Peyer's patch (tissue), 4 donors: ENCODE measurements at places on chromosomes 1 and 21. TPM values are rescaled to one million over a fixed set of nuclear protein-coding genes. Genes with fewer than 3 reads are reported as not detected.

DNA sequence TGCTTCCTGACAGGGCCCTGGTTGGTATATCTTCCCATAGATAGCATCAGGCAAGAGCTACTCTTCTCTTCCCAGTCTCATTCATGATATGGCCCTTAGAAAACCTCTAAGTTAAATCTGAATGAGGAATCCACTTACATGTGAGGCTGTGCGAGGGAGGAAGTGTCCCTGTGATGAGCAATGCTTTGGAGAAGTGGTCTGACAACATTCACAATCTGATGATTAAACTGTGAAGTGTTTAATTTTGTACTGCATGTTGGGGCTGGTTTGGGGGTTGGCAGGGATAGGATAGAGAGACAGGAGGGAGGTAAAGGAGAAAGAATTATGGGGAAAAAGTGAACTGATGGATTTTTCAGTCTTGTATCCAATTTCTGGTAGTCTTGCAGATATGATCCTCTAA lies 421.2 kb upstream of the DAB1 start:
- no peaks in the 10 kb centered on the region for H3K27me3 ChIP-seq
- no peaks in the 10 kb centered on the region for H3K4me1 ChIP-seq
- no peak overlapping the region for H3K27ac ChIP-seq

CD84 gene
- total RNA-seq, result 5.6 TPM

GRCh38 chr1:38076038-38076437 lies 29.4 kb upstream of the POU3F1 start:
- DNase-seq, result no peak
- H3K36me3 ChIP-seq, result no peaks in the 10 kb centered on the region
- no peaks in the 10 kb centered on the region for H3K4me1 ChIP-seq
- H3K27me3 ChIP-seq, result no peaks in the 10 kb centered on the region
- no peak overlapping the region for H3K27ac ChIP-seq

- H3K27ac ChIP-seq, result no peak overlapping the region
- no peaks in the 10 kb centered on the region for H3K4me1 ChIP-seq
- H3K36me3 ChIP-seq, result no peaks in the 10 kb centered on the region
- no peak for DNase-seq
- H3K4me3 ChIP-seq, result no peak overlapping the region
These were observed 43.6 kb upstream of the GUCA2B start for GRCh38 chr1:42109600-42109999.

- peak; percentile 55 for DNase-seq
- H3K36me3 ChIP-seq, result no peaks in the 10 kb centered on the region
- peak within 1 kb of the TSS; percentile 49 for H3K27ac ChIP-seq
These were observed at the start of gene FAM78B for GRCh38 chr1:166166698-166167571. Gene FAM78B, minus strand, starts transcription at chr1:166167001. Its CDS starts 753 bp downstream, at chr1:166166248.

- DNase-seq, result no peak
- no peaks in the 10 kb centered on the region for H3K36me3 ChIP-seq
- no peak overlapping the region for H3K27ac ChIP-seq
- no peak overlapping the region for H3K4me3 ChIP-seq
- no peaks in the 10 kb centered on the region for H3K4me1 ChIP-seq
These were observed 325 bp downstream of the OR14A2 start for GRCh38 chr1:247747616-247748015.

- H3K36me3 ChIP-seq, result peaks cover 50% of the 10 kb centered on the region
- DNase-seq, result no peak
- no peak overlapping the region for H3K27ac ChIP-seq
- H3K4me1 ChIP-seq, result peaks cover 10% of the 10 kb centered on the region
- no peaks in the 10 kb centered on the region for H3K27me3 ChIP-seq
These were observed 2.0 kb downstream of the RPL5 start for GRCh38 chr1:92833840-92834239.

RFX5 gene
- total RNA-seq, result 187 TPM

- no peak overlapping the region for H3K4me3 ChIP-seq
- H3K4me1 ChIP-seq, result no peaks in the 10 kb centered on the region
- H3K36me3 ChIP-seq, result no peaks in the 10 kb centered on the region
- H3K27me3 ChIP-seq, result no peaks in the 10 kb centered on the region
- H3K27ac ChIP-seq, result no peak overlapping the region
- no peak for DNase-seq
These were observed 390.5 kb downstream of the PRDM2 start for GRCh38 chr1:14090531-14090930.
